Stimulated activated CD8-positive, alpha-beta memory T cell treated with anti-CD3 and anti-CD28 coated beads, Interleukin-4, amount 100 ng/mL, for 4 hours (primary cell): ENCODE measurements at places on chromosomes 16 and 17.

GRCh38 chr16:87178177-87178863, 138.9 kb downstream of the C16orf95 start:
- no peak for DNase-seq

DNA sequence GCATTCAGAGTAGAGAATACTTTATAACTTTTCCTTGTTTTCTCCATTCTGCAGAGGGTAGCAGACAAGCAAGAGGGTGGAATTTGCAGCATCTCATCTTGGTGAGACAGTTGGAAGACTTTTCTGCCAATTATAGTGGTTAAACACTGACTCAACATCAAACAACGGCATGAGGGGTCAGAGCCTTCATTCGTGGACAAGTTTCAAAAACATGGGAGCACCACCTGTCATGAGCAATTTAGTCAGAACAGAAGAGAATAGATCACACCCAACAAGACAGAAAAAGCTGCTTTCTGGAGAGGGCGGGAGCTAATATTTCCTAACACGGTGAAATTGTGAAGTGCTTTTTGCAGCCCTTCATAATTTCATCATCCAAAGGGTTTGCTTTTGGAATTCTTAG, 17.9 kb upstream of the ZNF652 start:
- no peak for DNase-seq

DNA sequence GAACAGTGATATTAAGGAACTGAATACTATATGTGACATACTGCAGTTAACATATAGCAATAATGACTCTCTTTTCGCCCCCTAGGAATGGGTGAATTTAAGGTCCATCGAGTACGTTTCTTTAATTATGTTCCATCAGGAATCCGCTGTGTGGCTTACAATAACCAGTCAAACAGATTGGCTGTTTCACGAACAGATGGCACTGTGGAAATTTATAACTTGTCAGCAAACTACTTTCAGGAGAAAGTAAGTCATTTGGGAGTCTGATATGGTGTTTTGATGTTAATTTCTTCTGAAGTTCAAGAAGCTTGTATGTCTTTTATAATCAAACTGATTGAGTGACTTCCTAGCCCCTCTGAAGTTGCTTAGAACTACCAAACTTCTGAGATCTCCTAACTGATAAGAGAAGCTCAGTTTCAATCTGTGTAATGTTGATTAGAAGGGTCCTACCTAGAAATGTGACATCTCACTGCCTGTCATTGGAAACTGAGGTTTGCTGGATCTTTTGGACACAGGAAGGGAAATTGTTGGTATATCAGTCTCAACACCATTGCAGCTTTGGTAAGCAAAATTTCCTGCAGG, 1.0 kb downstream of the UTP4 start:
- no peak for DNase-seq

- no peak for DNase-seq
These were observed at the start of gene RASL10B for GRCh38 chr17:35731239-35731916. Gene RASL10B, plus strand, starts transcription at chr17:35731639. Its CDS starts 3,546 bp downstream, at chr17:35735185.

DNA sequence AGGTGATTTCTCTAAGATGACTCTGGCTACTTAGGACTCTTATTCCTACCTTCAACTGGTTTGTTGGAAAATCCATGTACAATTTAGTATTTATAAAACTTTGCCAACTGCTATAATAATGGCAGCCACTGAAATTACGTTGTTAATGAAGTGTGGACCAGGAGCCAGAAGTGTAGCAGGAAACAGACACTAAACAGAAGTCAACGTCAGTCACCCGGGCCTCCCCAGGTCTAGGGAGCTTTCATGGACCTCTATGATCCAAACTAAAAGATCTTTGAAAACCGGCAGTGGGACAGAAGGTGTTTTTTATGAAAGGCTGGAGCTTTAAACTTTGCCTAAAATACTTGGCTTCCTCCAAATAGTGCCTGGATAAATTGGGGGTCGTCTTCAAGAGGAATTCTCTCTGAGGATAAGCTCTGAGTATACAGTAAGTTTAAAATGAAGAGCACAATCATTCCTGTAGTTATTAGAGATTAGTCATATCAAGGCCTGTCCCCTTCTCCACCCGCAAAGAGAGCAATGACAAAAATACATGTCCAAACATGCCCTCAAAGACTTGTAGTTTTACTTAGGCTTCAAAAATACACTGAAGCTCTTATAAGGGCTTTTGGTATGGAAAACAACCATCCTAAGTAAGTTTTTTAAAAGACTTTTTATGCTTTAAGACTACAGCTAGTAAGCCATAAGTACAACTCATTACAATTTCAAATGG, 34.6 kb downstream of the DCUN1D3 start:
- DNase-seq = no peak

DNA sequence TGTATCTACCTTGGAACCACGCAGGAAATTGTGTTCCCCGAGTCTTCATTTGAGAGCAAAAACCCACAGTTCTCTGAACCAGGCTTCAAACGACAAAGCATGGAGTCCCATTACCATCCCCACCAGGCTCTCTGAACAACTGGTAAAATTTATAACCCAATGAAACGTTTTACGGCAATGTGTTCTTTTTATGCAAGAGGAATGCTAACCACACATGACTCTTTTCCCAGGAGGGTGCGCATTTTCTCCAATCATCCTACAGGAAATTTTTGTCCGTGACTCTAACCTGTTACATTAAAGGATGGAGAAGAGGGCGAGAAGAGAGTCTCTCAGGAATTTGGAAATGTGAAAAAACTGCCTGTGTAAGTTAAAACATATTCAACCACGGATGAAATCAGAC, 17.8 kb downstream of the STX8 start:
- no peak for DNase-seq

DNA sequence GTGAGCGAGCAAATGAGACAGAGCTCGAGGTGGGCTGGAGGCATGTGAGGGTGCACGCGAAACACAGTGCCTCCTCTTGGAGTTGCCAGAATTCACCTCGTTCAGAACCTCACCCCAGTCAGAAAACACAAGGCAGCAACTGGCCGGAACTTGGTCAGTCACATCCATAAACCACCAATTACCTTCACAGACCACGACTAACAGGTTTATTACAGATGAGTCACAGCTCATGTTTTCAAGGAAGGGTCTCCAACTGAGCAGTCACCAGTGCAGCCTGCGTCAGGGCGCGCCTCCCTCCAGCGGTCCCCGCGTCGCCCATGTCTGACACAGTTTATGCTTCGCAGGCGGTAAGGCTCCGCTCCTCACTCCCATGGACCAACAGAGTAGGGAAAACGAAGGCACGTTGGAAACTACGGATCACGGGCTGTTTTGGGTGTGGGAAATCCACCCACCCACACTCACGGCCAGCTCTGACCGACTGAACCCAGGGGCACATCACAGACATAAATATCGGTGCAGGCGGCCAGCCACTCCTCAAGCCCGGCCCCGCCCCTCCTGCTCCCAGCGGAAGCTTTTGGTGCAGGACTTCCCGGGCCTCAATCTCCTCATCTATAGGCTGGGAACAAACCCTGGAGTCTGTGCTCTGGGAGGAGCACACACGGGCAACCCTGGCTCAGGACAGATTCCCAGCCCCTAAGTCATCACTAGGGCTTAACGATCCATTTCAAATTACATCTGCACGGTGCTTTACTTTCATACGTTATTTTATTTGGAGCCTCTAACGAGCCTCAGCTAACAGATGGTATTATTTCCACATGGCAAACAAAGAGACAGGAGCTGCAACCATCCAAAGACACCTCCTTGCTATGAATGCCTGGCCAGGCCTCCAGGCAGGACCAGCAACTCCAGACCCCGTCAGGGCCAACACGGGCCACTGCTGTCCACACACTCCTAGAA, 126.3 kb downstream of the ZNF778 start:
- no peak for DNase-seq

GRCh38 chr16:21205303-21205702, 6.1 kb downstream of the ZP2 start:
- no peak for DNase-seq

- no peak for DNase-seq
These were observed 2.2 kb downstream of the TMEM204 start for GRCh38 chr16:1535391-1536291.

- no peak for DNase-seq
These were observed 79.2 kb downstream of the TOX3 start for GRCh38 chr16:52467753-52468152.

GRCh38 chr17:6567528-6568183, 11.3 kb upstream of the PITPNM3 start:
- DNase-seq = no peak

- DNase-seq = no peak
These were observed 22.4 kb downstream of the KDM8 start for GRCh38 chr16:27225536-27226360.

GRCh38 chr17:29016345-29017210, 10.7 kb upstream of the SEZ6 start:
- no peak for DNase-seq

DNA sequence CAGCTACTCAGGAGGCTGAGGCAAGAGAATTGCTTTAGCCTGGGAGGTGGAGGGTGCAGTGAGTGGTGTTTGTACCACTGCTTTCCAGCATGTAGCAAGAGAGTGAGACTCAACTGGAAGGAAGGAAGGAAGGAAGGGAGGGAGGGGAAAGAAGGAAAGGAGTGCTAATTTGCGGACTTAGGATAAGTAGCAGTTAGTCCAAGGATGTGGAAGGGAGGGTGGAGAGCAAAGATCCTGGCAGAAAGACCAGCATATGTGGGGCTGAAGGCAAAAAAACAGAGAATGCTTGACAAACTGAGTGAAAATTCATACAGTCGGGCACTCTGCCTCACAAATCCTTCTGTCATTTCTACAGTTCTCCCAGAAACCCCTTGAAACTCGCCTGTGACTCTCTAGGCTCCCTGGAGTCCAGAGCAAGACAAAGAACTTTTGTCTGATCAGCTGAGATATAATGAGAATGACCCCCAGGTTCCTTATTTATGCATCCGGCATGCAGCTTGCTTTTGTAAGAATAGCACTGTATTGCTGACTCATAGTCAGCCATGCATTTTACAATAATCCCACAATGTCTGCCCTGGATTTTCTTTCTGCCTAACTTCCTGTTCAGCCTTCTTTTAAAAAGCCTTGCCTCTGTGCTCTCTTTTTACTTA, 31.5 kb downstream of the CDK5RAP3 start:
- no peak for DNase-seq

DNA sequence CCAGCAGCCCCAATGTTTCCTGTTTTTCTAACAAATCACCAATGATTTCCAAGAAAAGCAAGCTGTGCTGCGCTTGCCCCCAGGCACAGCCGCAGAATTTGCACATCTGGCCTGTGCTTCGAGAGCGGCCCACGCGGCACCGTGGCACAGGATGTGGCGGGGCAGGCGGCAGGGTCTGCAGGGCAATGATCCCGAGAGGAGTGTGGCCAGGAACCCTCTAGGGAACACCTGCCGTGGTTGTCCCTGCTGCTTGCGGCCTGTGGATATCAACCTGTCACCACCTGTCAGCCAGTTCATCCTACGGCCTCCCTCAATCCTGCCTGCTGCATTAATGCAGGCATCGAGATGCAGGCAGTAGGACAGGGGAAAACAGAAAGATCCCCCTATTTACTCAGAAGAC, 24.0 kb downstream of the PIK3R5 start:
- no peak for DNase-seq

- DNase-seq = no peak
These were observed 96.3 kb downstream of the GSG1L start for GRCh38 chr16:27967169-27967568.

DNA sequence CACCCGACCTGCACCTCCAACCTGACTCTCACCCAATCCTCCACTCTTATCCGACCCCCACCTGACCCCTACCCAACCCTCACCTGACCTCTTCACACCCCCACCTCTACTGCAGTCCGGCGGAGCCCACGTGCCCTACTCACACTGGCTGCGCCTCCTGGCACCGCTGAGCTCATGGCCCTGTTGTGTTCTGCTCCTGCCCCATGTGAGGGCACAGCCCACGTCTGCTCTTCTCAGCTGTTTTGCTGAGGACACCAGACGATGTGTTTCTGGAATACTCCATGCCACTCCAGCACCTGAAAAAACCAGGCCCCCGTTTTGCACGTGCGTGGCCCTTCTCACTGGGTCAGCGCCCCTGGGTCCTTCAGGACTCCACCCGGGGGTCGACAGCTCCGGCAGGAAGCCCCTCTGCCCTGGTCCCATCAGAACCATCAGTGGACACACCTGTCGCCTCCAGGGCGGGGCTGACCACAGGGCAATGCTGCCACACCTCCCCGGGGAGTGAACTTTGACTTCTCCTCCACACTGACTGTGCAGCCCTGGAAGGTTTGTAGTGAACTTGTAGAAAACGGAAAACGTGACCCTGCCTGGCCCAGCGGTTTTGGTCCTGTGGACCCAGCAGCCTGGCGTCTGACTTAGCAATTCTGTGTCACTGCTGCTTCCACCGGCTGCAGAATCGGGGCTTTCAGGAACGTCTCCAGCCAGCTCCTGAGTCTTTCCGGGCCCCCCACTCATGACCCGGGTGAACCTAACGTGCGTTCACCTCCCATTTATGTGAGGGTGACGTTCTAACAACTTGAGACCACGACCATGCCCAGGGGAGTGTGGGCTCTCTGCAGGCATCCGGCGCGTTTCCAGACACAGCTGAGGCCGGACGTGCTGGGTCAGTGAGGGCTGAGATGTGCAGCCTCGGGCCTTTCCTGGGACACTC, 5.7 kb upstream of the RAB40B start:
- no peak for DNase-seq

GRCh38 chr16:2451851-2452320, 8.0 kb upstream of the TEDC2 start:
- DNase-seq = no peak

GRCh38 chr17:39200957-39201510, 951 bp downstream of the RPL19 start:
- no peak for DNase-seq

- no peak for DNase-seq
These were observed 262.6 kb upstream of the MYOCD start for GRCh38 chr17:12402963-12403622.

GRCh38 chr16:86681031-86681756, 102.8 kb downstream of the FOXL1 start:
- DNase-seq = no peak

DNA sequence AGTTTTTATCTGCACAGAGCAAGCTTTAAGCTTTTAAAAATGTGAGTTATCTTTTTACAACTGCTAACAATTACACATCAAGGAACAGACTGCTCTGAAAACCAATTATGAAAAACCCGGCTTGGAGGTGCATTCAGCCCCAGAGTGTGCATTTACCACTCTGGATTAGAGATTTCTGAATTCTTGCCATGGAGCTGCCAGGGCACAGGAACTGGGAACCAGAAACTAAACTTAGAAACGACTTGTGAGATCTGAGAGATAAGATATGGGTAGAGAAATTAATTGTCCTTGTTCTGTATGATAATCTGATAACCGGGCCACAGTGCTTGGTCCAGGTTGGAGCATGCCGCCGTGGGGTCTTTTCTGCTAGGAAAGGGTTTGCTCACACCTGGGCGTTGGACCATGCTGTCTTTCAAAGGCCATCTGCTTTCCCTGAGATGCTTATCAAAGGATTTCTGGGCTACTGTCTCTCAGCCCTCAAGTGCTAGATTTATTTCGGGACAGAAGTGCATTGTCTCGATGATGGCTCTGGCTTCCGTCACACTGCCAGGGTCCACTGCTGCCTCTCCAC, 210.0 kb downstream of the MAF start:
- DNase-seq = no peak

DNA sequence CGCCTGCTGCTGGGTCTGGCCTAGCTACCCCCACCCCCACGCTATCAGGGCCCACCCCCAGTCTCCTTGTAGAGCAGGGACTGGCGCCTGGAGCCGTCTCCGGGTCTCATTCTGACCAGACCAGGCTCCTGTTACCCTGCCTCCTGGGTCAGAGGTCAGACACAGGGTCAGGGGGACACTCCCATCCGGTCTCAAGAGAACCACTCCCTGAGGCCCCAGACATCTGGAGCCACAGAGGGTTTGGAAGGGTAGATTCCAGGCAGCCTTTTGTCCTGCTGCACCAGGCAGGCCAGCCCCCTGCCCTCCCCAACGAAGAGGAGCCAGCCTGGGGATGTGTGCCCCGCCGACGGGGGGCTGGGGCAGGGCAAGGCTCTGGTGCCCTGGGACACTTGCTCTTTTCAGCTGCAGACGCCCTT, 944 bp upstream of the WFIKKN1 start:
- DNase-seq = no peak
